ENCODE measurements at places on chromosomes 13 and 19. TPM values are rescaled to one million over a fixed set of nuclear protein-coding genes. Genes with fewer than 3 reads are reported as not detected.

COL5A3 gene
- total RNA-seq = 0.18 TPM

PNMA8C gene
- not detected for total RNA-seq

CD209 gene
- total RNA-seq = not detected

MAMSTR gene
- 3.3 TPM for total RNA-seq

ZNF578 gene
- not detected for total RNA-seq

SYNGR4 gene
- total RNA-seq = 0.39 TPM

IZUMO4 gene
- total RNA-seq = 5.4 TPM

ZNF524 gene
- 26.4 TPM for total RNA-seq

PCDH20 gene
- 3.4 TPM for total RNA-seq

SERPINE3 gene
- total RNA-seq = not detected

NLRP7 gene
- total RNA-seq = not detected

LSR gene
- 64.7 TPM for total RNA-seq

SULT2A1 gene
- 0.18 TPM for total RNA-seq

MADCAM1 gene
- 0.54 TPM for total RNA-seq

CYP4F11 gene
- 0.21 TPM for total RNA-seq

TINCR gene
- 2.3 TPM for total RNA-seq

EPSTI1 gene
- total RNA-seq = 0.69 TPM

CFAP97D2 gene
- not detected for total RNA-seq

SELENOV gene
- total RNA-seq = 0.80 TPM
